Neural crest cell (in vitro differentiated cells): ENCODE measurements at places on chromosomes 2 and 18. TPM values are rescaled to one million over a fixed set of nuclear protein-coding genes. Genes with fewer than 3 reads are reported as not detected.

GRCh38 chr2:50018921-50019320, 864.6 kb upstream of the FSHR start:
- H3K27me3 ChIP-seq = no peaks in the 10 kb centered on the region
- H3K4me1 ChIP-seq = no peaks in the 10 kb centered on the region
- no peak for DNase-seq
- H3K4me3 ChIP-seq = no peak overlapping the region
- no peaks in the 10 kb centered on the region for H3K36me3 ChIP-seq

DNA sequence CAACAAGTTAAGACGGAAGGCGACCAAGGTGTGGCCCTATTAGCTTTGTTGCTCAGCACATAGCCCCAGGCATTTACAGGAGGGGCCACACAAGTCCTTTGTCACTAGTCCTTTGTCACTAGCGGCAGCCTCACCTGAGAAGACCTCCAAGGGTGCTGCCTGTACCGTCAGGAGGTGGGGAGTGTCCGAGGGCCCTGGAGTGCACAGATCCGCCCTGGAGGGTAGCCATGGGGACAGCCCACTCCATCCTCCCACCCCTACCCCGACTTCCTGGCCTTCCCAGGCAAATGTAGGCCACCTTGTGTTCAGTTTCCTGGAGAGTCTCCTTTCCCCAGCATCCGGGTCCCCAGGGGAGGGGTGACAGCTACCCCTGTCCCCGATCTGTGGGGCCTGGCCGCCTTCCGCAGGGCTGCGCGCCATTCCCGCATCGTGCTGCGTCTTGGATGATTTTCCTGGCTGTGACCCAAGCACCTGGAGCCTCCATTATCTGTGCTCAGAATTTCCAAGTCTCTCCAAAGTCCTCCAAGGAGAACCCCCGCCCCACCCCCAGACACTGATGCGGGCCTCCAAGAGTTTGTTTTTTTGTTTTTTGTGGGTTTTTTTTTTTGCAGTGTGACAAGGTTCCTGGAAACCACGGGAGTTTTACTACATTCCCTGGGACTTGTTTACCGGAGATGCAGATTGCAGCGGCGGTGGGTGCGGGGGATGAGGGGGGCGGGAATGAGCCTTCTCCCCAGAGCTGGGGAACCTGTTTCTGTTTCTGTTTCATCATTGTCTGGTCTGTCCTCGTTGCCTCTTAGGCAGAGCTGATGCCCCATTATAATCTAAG, 28.6 kb downstream of the TEX44 start:
- H3K27me3 ChIP-seq = peaks cover 2% of the 10 kb centered on the region
- H3K27ac ChIP-seq = no peak overlapping the region
- no peaks in the 10 kb centered on the region for H3K36me3 ChIP-seq
- no peak overlapping the region for H3K4me3 ChIP-seq

GRCh38 chr2:184004289-184004947, 593.9 kb upstream of the ZNF804A start:
- H3K27ac ChIP-seq = no peak overlapping the region
- DNase-seq = no peak
- H3K27me3 ChIP-seq = no peaks in the 10 kb centered on the region
- H3K4me1 ChIP-seq = no peaks in the 10 kb centered on the region
- no peak overlapping the region for H3K4me3 ChIP-seq
- no peaks in the 10 kb centered on the region for H3K36me3 ChIP-seq

CROCC2 gene
- total RNA-seq = not detected in 2 replicates

DPYSL5 gene
- total RNA-seq = 201 and 203 TPM in 2 replicates
